Muscle of leg (tissue), 16 donors: ENCODE measurements at places on chromosomes 4 and X. TPM values are rescaled to one million over a fixed set of nuclear protein-coding genes. Genes with fewer than 3 reads are reported as not detected.

The CFP gene
- 3.2 TPM for total RNA-seq

The ARMCX4 gene
- 18.5 TPM for total RNA-seq

The ANXA10 gene
- total RNA-seq: not detected

The AMTN gene
- not detected for total RNA-seq

The UGT2B17 gene
- not detected for total RNA-seq

The TNIP2 gene
- total RNA-seq: 15.7 TPM

The C4orf51 gene
- total RNA-seq: not detected

The SLAIN2 gene
- total RNA-seq: 24.1 TPM

The ABLIM2 gene
- total RNA-seq: 3.1 TPM

The CT45A5 gene
- 0.09 TPM for total RNA-seq

DNA sequence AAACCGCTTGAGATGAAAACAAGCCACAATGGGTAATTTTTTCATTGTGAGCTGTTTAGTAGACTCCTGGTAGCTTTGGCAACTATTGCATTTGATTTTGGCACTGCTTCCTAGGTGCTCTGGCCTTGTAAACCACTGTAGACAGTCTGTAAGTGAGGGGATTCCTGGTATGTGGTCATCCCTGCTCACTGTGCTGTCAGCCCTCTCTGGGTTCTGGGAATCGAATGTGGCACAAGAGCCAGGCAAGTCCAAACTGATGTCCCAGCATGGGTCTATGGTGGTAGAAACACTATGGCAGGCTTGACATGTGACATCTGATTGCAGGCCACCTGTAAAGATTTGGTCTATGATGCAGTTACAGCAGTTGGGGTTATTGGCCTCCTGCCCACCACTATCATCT, 2.5 kb downstream of the USP51 start:
- DNase-seq: no peak

GRCh38 chrX:134101636-134102035, 116.2 kb upstream of the GPC3 start:
- DNase-seq: no peak

DNA sequence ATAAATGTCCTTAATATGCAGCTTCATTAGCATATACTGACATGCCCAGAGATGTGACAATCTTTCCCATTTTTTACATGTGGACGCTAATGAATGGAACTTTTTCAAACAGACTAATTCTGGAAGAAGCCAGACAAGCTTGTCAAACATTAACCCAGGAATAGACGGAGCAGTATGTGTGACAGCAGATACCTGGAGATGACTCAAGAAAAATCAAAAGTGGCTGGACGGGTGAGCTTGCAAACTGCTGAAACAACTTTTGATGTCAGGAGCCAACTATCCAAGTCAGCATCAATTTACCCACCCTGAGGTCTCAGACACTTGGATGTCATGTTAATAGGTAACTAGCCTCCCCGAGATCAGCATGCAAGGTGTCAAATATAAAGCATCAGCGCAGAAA, 183.0 kb downstream of the PACRGL start:
- DNase-seq: no peak

GRCh38 chr4:176226736-176227135, 31.4 kb upstream of the SPATA4 start:
- peak; percentile 7 for DNase-seq

DNA sequence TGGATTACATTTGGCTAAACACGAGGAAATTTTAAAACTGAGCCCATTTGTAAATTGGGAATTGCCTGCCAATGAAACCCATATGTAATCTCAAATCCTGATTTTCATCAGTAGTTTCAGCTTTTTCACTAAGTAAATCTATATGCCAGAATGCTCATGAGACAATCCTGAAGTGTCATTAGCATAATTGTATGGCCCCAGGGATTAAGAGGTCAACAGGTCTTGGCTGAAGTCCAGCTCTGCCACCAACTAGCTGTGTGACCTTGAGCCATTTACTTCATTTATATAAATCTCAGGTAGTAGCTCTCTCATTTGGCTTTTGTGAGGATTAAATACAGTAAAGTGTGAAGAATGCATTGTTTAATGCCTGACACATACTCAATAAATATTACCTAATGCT, 320.5 kb upstream of the EMCN start:
- DNase-seq: no peak

DNA sequence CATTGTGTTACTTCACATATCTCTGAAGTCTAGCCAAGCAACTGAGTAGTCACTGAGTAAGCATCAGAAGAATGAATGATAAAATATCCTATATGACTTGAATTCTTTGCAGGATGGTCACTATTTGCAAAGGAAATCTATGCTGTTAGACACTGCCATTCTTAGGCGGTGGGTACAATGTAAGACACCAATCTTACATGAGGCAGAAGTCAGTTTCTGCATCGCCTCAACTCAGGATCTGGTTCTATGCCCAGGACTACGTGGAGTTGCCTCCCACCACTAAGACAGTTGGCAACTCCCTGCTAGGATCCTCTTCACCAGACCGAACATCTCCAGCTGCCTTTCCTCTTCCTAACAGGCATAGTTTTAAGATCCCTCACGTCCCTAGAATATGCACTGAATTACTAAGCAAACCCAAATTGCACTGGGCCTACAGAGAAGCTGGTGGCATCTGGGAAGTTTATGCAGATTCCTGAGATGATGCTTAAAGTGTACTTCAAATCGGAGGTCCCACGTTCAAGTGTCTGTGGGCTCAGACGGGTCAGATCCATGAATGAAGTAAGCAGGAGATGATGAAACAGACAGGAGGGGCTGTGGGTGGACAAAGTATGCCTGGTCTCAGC, 45.6 kb downstream of the SEL1L3 start:
- no peak for DNase-seq

GRCh38 chr4:80255329-80256095, 11.0 kb upstream of the FGF5 start:
- no peak for DNase-seq

DNA sequence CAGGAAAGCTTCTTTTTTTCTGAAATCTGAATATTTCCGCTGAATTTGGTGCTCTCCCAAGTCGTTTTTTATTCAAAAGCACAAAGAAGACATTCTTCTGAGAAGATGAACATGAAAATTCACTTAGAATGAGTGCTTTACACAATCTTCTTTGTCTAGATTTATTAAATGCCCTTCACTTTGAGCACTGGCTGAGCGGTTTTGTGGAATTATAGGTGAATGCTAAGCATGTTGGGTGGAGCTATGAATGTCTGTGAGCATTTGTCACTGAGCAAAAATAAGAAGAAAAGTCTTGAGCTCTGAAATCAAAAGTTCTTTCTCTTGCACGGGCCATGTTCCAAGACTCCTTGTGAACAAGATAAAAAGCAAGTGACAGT, 13.1 kb downstream of the GASK1B start:
- DNase-seq: no peak

DNA sequence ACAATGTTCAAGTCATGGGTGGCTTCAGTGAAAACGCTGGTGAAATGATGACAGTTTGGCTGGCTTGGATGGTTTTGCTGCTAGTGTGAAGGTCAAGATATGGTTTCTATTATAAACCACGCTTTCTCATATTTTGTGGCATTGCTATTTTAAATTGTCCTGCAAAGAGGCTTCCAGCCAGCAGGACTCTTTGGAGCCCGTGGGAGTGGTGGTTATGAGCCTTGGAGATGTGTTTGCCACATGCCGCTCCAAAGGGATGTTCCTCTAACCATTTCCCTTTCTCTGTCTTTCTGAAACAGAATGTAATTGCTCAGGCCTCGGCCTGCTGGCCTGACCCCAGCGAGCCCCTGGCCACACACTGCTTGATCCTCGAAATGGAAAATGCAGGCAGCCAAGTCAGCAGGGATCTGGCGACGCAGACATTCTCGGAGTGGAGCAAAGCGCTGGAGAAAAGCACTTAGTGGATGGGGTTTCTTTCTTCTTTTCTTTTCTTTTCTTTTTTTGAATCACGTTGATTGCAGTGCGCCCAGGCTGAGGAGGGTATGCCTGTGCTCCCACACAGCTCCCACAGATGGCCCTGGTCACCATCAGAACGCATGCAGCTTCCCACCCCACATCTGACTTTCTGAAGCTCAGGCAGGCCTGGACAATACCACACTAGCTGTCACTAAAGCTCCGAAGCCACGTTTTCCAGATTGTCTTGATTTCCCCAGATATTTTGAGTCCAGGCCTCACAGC, 114.0 kb downstream of the ENPP6 start:
- peak; percentile 84 for DNase-seq

DNA sequence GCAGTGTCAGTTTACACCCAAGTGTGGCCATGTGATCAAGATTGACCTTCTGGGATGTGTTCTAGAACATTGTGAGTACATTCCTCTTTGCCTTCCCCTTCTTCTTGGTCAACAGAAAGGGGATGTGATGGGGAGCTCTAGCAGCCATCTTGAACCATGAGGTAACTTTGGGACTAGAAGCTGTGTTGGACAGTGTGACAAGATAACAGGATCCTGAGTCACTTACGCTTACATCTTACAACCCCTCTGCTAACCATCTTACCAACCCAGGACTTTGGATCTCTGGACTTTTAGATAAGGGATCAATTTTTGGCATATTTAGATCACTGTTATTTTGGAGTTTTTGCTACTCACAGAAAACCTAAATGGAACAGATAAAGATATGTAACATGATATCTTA, 625.6 kb downstream of the BCOR start:
- DNase-seq: no peak

DNA sequence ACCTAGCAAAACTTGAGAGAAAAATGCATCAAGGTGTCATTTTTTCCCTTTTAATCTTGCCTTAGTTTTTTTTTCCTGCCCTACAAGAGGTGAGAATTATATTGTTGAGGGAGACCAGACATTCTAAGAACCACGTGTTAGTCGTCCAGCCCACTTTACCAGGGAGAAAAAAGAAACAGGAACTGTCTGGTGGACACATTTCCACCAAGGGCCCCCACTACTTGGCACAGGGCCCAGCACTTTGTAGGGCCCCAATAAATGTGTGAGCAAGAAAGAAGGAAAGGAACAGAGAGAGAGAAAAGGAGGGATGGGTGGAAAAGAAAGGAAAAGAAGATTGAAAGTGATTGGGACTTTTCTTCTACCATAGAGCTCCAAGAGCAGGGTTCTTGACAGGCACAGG, 3.9 kb upstream of the EGFL6 start:
- no peak for DNase-seq

DNA sequence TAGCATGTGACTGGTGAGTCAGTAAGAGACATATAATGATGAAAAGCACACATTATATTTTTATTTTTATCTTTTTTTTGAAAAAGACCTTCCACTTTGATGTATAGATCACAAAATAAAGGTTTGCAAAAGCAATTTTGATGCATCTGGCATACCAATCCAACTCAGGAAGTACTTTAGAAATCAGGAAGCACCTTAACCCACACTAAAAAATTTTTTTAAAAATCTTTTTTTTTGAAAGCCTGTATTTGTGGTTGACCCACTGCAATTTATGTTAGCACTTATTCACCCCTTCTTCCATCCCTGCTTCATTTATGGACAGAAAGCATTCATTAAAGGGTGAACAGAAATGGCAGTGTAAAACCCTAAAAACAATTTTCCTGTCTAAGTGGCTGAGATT, 16.6 kb downstream of the TMEM255A start:
- DNase-seq: no peak

DNA sequence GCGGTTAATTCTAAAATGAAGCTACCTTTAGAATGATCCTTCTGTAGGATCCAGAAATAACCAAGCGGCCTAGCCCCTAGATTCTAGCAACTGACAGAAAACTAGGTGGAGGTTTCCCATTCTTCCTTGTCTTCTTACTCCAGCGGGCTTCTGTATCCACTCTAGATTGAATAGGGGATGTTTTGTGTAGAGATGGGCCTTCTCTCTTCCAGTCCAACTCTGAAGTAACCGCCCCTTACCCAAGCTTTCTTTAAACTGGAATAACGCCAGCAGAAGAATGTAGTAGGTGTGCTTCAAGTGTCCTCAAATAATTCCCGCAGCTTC, 386 bp upstream of the TMEM184C start:
- no peak for DNase-seq

DNA sequence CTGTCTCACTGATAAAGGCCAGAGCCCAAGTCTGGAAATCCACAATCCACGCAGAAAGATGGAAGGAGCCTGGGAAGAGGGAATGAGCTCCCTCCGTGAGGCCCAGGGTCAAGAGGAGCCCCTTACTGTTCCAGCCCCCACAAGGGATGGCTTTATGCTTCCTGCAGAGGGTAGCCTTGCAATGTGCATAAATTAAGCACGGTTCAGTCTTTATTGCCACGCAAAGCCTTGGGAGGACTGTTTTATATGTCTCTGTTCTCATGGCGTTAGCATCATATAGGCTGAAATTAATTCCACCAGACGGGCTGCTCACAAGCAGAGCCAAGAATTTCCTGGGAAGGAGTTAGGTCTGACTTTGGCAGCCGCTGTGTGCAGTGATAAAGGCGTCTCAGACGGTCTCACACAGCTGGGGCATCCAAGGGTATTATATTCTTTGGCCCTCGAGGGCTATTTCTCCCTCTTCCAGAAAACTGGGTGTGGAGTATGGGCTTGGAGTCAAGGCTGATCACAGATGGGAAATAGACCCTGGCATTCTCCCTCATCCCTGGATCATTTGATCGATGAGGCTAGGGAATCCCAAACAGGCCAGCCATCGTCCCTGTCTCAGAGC, 38.5 kb downstream of the CYTL1 start:
- peak; percentile 83 for DNase-seq

- DNase-seq: peak; percentile 18
These were observed 97.4 kb downstream of the COL4A5 start for GRCh38 chrX:108537005-108537404.

DNA sequence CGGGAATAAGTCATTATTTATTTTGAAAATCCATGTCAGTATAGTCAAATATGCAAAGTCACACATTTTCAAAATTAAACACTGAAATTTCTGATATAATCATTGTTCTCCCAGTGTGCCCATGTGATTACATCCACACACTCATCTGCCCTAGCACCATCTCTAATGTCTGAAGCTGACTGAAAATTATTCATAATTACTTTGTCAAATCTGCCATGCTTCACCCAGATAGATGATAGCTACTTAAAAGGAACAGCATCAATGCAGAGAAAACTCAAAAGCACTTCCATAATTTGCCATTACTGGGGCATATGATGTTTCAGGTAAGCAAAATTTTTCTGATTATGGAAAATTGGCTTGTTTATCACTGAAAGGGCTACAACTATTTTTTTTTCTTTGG, 1433.3 kb upstream of the IGFBP7 start:
- no peak for DNase-seq

DNA sequence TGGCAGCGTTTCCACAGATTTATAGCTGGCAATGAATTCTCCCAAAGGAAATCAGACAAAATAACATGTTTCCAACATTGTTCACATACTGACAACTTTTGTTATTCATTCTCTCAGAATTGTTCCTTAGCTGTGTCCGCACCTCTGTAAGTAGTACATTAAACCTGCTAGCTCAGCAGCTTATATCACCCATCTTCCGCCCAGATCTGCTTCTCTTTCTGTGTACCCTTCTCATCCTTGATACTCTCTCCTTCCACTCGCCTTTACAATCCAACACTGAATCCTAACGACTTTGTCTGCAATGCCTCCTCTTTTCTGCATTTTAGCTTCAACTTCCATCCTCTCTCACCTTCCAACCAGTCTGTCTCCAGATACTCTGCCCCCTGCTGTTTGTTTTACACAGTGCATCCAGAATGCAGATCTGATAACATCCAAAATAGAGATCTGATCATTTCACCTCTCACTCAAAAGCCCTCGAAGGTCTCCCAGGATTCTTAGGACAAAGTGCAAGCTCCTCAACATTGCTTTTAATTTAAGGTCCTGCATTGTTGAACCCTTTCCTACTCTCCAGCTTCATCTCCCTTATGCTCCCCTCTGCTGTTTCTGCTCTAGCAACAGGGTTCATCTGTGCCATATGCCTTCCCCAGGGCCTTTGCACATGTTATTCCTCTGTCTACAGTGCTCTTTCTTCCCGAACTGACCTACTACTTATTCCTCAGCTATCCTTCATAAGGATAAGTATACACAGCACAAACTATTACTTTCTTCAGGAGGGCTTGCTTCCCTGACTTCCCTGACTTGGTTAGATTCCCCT, 67.3 kb upstream of the VBP1 start:
- DNase-seq: peak; percentile 9
